ENCODE measurements at places on chromosomes 1 and 21.

GRCh38 chr1:212614453-212615200 is 6.1 kb downstream of the ATF3 start:
- DNase-seq, result no peak

DNA sequence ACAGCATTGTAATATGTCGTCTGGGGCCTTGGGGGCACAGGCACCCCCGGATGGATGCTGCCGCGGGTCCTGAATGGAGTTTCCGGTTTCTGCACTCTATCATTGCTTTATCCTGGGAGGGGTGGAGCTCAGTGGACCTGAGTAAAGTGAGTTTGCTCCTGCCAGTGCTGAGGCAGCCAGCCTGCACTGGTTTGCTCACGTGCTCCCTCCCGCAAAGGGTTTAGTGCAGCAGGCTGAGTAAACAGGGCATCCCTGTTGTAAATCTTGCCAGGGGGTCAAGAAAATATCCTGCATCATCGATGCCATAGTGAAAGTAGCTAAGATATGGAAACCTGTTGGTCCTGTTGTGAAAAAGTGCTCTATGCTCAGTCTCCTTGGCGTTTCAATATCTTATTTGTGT is 85.6 kb upstream of the BRINP3 start:
- no peak for DNase-seq

DNA sequence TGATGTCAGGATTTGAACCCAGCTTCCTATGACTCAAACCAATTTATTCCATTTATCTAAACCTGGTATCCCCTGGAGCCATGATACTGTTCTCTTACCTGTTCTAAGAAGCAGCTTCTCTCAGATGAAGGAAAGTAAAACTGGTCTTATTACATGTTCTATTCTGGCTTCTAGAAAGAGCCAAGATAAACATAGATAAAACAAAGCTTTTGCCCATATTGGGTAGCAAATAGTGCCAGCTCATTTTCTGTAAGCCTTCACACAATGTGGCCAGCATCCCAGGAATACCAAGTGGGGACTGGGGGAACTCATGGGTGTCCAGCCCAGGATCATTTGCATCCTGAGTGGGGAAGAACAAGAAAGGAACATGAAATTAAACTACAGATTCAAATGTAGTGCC is 53.5 kb upstream of the EPHA8 start:
- DNase-seq, result no peak

- no peak for DNase-seq
Measured at GRCh38 chr1:101314244-101314643, 77.4 kb downstream of the S1PR1 start.

DNA sequence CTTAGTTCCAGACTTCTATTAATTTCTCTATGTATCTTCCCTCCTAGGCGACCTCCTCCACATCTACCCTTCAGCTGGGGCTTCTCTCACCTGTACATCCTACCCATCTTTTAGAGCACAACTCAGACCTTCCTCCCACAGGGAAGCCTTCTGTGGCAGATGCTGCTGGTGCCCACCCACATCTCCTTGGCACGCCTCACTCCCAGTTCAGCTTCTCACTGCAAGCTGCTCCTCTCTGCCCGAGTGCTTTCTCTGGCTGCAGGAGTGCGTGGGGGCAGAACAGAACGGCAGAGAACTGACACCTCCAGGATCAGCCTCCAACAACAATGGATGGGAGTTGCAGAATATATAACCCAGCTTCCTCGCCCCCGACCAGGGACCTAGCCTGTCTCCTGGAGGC is 36.5 kb downstream of the ZBTB18 start:
- DNase-seq, result peak; percentile 12

DNA sequence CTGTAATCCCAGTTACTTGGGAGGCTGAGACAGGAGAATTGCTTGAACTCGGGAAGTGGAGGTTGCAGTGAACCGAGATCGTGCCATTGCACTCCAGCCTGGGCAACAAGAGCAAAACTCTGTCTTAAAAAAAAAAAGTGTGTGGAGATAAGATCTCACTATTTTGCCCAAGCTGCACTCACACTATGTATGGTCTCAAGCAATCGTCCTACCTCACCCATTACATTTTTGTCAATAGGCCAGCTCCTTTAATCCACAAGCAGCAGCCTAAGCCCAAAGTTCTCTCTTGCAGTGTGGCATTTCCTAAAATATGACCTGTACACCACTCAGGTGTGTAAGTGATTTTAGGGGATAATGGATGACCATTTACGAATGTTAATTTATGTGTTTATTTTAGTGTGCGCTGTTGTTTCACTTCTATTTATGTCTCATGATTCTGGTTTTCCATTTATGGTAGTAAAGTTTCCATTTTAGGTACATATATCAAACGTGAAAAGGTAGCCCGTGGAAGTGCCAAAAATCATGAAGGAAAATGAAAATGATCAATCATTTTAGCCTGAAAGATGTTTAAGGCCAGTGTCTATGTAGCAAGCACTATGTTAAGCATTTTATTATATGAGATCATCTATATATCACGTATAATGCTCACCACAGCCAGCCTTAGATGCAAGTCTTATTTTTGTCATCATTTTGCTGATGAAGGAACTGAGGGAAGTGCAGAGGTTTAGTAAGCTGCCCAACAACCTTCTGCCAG is 5.6 kb downstream of the LCK start:
- no peak for DNase-seq

DNA sequence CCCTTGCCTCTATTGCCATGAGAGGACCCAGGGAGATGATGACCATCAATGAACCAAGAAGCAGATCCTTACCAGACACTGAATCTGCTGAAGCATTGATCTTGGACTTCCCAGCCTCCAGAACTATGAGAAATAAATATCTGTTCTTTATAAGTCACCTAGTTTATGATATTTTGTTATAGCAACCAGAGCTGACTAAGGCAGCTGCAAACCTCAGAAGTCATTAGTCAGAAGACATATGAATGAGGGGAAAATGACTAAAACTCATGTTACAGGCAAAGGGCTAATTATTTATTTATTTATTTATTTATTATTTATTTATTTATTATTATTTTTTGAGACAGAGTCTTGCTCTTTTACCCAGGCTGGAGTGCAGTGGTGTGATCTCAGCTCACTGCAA is 321.1 kb downstream of the TGFB2 start:
- DNase-seq, result no peak

DNA sequence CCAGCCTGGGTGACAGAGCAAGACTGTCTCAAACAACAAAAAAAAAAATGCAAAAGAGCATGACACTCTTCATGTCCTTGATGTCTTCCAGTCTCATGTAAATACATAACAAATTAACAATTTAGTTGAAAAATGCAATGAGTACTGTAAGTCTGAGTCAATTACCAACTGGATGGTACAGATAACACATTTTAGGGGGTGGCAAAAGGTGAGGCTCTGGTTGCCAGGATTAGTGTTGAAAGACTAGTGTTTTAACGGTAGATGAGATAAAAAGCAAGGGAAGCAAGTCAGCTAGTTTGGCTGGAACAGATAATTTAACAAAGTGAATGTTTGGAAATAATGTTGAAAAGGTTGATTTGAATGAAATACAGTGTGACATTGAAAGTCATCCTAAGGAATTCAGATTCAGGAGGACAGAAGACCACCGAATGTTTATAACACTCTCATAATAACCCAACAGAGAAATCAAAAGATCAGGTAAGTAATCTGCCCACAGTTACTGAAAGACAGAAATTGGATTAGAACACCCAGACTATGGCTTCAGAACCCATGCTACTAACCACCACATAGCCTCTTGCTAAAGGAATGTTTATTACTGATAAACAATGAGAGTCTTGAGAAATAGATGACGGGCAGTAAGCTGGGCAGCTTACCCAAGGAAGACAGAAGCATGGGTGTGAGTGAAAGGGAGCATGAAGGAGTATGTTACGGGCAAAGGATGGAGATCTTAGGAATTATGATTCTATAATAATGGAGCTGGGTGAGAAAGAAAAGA is 312.4 kb downstream of the HMCN1 start:
- DNase-seq, result no peak

DNA sequence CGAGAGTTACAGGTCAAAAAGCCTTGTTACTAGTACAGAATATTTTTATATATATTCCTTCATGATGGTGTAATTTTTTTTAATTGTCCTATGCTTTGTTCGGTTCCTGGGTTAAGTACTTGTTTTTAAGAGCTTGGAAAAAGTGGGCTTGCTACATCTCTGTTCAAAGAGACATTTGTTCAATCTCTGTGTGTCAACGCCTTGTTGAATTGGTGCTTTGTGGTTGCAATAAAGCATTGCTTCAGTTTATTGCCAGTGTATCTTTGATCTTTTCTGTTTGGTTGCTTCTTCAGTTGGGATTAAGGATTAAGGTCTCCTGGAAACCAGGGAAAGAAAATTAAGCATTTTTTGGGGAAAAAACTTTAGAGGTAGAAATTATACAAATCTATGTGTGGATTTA is 47.7 kb upstream of the DNASE2B start:
- DNase-seq, result no peak

- DNase-seq, result no peak
Measured at GRCh38 chr1:245615001-245615400, 460.2 kb downstream of the KIF26B start.

DNA sequence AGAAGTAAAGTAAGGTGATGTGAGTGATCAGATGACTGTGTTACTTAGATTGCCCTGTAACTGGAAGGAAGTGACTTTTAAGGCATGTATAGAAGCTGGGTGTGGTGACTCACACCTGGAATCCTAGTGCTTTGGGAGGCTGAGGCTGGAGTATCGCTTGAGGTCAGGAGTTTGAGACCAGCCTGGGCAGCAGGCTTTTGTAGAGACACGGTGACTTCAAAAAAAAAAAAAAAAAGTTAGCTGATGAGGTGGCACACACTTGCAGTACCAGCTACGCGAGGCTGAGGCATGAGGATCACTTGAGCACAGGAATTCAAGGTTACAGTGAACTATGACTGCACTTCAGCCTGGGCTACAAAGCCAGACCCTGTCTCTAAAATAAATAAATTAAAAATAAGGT is 2.3 kb upstream of the USP16 start:
- DNase-seq, result no peak

DNA sequence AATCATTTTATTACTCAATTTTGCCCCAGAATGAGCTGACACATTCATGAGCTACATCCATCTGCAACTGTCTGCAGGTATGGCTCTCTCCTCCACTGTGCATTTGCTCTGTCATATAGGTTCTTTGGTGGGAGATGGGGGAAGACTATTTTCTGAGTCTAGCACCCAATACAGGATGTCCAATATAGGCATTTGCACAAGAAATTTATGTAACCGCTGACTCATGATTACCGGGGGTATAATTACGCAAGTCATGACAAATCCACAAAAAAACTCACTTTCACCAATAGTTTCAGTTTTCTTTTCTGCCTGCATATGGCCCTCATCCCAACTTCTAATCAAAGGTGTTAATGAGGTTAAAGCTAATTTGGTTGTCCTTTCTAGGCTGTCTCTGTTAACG is 17.5 kb upstream of the VSIG8 start:
- no peak for DNase-seq

GRCh38 chr1:101178688-101179491 is 57.9 kb upstream of the S1PR1 start:
- DNase-seq, result no peak

- DNase-seq, result no peak
Measured at GRCh38 chr1:170886460-170886859, 48.9 kb upstream of the MROH9 start.

DNA sequence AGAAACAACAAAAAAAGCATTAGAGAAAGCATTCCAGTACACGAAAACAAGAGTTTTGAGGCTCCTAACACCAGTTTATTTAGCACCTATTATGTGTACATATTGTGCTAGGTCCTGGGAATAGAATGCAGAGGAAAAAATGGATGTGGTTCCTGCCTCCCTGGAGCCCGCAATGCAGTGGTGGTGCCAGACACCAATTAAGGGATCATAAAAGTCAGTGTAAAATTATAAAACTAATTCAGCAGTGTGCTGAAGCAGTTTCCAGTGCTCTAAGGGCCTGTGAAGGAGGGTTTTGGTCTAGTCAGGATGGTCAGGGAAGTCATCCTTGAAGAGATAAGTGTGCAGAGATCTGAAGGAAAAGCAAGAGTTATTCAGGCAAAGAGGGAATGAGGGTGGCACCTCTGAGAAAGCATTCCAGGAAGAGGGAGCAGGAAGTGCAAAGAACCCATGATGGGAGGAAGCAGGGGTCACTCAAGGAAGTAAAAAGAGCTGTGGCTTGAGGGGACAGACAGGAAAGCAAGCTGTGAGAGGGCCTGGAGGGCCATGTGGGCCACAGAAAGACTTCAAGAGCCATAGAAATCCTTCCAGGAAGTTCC is 65.2 kb upstream of the IFNLR1 start:
- DNase-seq, result no peak

- no peak for DNase-seq
Measured at GRCh38 chr1:245179706-245180105, 24.9 kb downstream of the KIF26B start.

DNA sequence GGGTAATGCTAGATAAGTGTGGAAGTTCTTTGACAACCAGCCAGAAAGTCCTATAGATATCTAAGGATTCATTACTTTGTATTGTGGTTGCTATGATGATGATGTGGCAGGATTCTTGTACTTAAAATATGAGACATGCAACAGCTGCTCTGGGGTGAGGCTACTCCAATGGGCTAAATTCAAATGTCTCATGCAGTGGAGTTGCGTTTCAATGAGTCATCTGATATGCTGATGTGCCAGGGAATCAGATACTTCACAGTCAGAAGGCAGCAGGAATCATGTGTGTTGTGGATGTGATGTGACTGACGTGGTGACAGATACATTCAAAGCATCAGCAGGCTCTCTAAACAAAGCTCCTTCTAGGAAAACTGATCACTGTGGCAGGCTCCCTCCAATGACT is 66.5 kb downstream of the TSEN15 start:
- DNase-seq, result no peak

DNA sequence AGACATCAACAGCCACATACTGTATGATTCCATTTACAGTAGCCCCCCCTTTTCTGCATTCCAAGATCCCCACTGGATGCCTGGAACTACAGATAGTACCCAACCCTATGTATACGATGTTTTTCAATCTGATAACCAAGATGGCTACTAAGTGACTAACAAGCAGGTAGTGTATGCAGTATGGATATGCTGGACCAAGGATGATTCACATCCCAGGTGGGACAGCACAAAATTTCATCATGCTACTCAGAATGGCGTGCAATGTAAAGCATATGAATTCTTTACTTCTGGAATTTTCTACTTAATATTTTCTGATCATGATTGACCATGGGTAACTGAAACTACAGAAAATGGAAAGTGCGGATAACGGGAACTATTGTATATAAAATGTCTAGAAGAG is 30.0 kb upstream of the MRPS6 start:
- no peak for DNase-seq

DNA sequence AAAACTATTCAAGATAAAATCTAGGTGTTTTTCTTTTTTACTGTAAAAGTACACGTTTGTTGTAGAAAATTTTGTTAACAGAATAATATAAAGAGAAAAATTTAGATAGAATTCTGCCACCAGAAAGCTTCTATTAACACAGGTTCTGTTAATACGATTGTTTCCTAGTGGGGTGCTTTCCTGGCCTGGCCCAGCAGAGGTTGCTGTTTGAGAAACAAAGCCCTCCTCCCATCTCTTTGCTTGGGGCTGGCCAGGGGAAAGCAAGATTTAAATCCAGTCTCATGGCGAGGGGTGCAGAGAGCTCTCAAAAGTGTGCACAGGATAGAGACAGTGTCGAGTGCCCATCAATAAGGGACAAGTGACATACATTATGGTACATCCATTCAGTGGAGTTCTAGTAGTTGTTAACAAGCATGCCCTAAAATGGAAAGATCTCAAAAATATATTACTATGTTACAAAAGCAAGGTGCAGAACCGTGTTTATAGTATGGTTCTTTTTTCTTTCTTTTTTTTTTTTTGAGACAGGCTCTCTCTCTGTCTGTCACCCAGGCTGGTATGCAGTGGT is 14.6 kb upstream of the ACBD3 start:
- DNase-seq, result no peak

GRCh38 chr1:210850556-210850955 is 283.4 kb downstream of the KCNH1 start:
- peak; percentile 76 for DNase-seq

GRCh38 chr21:41923186-41923585 is 30.6 kb downstream of the C2CD2 start:
- no peak for DNase-seq

Measured in nucleus accumbens (tissue), 56 donors.